Psoas muscle (tissue), 8 donors: ENCODE measurements at places on chromosomes 5 and 9. TPM values are rescaled to one million over a fixed set of nuclear protein-coding genes. Genes with fewer than 3 reads are reported as not detected.

- DNase-seq: no peak
Measured at GRCh38 chr5:66739021-66739420, 142.8 kb downstream of the MAST4 start.

NRARP gene
- polyA plus RNA-seq: 1.4 TPM

- no peak for DNase-seq
Measured at GRCh38 chr9:98208635-98209034, 16.2 kb upstream of the CORO2A start.

IL5 gene
- not detected for polyA plus RNA-seq

GRCh38 chr5:157965989-157966388 is 107.0 kb upstream of the CLINT1 start:
- no peak for DNase-seq

DNA sequence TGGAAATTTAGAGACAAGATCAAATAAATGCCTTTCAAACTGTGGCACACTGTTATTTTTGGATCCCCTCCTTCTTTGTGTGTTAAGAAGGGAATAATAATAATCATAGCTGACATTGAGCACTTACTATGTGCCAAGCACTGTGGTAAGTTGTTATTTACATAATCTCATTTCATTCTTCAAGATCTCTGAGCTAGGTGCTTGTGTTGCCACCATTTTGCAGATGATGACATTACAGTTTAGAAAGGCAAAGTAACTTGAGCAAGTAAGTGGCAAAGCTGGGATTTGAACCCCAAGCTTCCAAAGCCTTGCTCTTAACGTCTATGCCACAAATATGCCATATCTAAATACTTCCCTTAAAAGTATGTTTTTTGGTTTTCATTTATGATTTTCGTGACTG is 121.8 kb upstream of the TMEM161B start:
- DNase-seq: no peak

- DNase-seq: no peak
Measured at GRCh38 chr5:123209502-123210027, 120.5 kb downstream of the PRDM6 start.

DNA sequence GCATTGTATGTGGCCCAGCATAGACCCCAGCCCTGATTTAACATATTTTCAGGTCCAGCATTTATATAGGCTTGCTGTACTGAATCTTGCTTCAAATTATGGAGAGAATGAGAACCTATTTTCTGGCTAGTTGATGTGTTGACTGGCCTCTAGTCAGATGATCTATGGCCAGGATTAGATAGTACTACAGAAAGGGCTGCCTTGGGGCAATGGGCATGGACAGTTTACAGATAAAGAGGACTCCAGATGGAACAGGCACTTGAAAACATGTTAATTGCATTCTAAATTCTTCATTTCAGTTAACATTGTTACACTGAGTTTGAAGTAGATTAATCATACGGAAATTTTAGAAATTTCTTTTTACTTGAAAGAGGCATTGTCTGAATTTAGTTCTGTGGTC is 61.5 kb downstream of the RAB14 start:
- DNase-seq: no peak

SLC28A3 gene
- not detected for polyA plus RNA-seq

- no peak for DNase-seq
Measured at GRCh38 chr5:6483880-6484382, 35.3 kb downstream of the UBE2QL1 start.

DNA sequence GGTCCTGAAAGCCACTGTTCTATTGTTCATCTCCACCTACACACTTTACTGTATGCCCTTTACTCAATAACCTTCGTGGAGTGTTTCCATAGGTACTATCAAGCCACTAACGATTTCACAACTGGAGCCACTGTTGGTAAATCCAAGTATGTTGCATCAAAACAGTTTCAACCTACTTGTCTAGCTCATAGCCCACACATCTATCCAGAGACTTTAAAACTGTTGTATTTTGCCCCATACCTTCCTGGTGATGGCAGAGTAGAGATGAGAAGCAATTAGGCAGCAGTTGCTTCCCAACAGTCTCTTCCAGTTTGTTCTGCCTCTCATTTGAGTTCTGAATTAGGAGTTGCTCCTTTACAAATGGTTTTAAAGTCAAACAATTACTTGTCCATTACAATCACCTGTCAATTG is 607 bp downstream of the FAXDC2 start:
- no peak for DNase-seq

DNA sequence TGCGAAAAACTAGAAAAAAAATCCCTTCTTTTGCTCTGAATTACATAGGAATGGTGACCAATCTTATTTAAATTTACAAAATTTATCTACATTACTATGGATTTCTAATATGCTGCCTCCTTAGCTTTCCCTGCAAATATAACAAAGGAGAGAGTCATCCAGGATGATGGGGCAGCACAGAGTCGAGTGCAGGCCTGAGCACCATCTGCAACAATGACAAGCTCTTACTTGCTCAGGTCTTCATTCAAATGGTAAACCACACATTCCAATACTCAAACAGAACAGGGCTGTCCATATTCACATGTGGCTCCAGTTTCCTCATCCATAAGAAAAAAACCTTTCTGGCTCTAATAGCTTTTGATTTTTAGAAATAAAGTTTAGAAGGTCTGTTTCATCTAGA is 33.5 kb upstream of the ZNF354B start:
- no peak for DNase-seq

- DNase-seq: no peak
Measured at GRCh38 chr5:158638396-158638795, 461.3 kb downstream of the EBF1 start.

ANKRD18A gene
- polyA plus RNA-seq: not detected

- no peak for DNase-seq
Measured at GRCh38 chr5:173310861-173311785, 17.1 kb downstream of the STC2 start.

DNA sequence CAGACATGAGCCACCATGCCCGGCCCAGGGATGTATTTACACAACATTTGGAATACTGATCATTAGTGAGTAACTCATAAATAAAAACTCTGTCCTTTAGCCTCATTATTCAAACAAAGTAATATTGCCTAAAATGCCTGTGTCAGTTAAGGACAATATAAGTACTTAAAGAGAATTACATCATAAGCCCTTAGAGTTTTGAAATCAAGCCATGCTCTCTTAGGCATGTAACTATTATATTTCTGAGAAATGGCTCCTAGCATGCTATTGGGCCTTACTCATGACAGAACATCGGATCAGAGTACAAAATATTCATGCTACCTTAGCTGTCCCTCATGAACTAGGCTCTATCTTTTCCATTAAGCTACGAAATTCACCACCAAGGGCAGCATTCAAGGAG is 309.3 kb downstream of the CHSY3 start:
- no peak for DNase-seq

DNA sequence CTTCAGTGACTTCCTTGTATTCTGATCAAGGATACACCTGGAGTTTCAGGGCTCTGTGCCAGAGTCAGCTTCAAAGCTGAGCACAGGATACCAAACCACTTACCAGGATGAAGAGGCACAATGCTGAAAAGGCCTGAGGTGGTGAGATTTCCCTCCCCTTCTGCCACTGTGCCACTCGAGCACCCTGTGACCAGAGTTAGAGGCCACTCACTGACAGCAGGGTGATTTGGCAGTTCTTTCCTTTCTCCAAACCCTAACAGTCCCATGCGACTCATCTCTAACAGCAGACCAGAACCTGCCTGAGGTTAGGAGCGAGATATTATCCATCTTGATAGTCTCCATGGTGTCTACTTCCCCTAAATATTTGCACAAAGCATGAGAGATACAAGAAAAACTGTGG is 1.8 kb downstream of the PLGRKT start:
- no peak for DNase-seq

DNA sequence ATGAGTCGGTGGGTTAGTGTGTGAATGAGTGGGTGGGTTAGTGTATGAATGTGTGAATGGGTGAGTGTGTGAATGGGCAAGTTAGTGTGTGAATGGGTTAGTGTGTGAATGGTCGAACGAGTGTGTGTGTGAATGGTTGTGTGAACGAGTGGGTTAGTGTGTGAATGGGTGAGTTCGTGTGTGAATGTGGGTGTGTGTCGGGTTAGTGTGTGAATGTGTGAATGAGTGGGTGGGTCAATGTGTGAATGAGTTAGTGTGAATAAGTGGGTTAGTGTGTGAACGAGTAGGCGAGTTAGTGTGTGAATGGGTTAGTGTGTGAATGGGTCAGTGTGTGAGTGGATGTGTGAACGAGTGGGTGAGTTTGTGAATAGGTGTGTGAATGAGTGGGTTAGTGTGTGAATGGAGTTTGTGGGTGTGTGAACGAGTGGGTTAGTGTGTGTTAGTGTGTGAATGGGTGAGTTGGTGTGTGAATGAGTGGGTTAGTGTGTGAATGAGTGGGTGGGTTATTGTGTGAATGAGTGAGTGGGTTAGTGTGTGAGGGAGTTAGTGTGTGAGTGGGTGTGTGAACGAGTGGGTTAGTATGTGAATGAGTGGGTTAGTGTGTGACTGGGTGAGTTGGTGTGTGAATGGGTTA is 38.8 kb downstream of the NKD2 start:
- no peak for DNase-seq

DNA sequence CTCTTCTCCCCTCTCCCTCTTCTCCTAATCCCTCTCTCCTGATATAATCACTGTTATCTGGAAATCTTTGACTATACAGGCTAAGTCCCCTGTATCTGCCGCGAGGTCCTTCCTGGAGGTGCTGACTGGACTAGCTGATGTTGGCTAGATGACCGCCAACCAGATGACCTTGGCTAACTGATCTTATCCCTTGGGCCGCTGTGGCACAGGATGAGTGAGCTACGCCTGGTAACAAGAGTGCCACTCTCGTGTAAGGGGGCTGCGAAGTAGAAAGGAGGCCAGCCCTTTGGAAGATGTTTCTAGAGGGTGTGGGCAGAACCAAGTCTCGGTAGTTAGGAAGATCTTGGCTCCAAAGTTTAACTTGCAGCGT is 345 bp upstream of the PRRC1 start:
- DNase-seq: no peak

SARDH gene
- 0.62 TPM for polyA plus RNA-seq

GRCh38 chr5:150357326-150358260 is at the start of gene TCOF1:
Gene TCOF1, plus strand, starts transcription at chr5:150357697. Its CDS starts 50 bp downstream, at chr5:150357747.
- peak; percentile 98 for DNase-seq

DNA sequence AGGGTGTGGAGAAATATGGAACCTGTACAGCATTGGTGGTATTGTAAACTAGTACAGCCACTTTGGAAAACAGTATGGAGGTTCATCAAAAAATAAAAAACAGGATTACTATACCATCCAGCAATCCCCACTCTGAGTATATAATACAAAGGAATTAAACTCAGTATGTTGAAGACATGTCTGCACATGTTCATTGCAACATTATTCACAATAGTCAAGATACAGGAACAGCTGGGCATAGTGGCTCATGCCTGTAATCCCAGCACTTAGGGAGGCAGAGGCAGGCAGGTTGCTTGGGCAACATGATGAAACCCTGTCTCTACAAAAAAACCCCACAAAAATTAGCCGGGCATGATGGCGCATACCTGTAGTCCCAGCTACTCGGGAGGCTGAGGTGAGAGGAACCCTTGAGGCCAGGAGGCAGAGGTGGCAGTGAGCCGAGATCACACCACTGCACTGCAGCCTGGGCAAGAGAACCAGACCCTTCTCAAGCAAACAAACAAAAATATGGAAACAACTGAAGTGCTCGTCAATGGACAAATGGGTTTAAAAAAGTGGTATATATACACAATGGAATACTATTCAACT is 63.6 kb downstream of the TMEM174 start:
- DNase-seq: no peak

DNA sequence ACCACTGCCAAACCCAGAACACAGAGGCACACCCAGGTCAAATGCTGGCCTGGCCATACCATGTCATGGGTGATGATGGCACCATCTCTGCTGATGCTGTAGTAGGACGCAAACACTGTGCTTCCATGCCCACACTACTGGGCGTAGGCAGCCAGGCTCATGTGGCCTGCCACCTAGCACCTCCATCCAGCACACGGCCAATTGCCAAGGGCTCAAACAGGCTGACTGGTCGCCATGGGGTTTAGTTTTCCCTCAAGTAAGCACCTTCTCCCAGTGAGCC is 39.4 kb downstream of the BICD2 start:
- no peak for DNase-seq

- DNase-seq: no peak
Measured at GRCh38 chr9:110015759-110016158, 192.2 kb downstream of the C9orf152 start.

DNA sequence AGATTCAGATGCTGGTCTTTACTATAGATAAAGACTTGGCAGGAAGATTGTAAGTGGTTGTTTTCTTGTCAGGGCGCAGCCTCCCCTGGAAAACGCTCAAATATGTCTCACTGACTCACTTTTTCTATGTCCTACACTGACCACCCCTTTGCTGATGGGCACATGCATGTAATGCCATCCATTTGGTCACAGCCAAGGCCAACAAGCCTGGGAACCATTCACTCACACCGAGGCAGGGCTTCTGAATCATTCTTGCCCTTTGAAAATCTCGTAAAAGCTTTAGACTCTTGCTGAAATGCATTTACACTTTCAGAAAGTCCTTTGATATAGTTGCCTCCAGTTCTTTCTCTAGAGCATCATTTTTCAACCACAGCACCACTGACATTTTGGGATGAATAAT is 249.4 kb downstream of the ACTL7B start:
- no peak for DNase-seq

GRCh38 chr9:98159790-98160189 is 32.6 kb downstream of the CORO2A start:
- DNase-seq: no peak

GRCh38 chr5:133952729-133953567 is 15.5 kb downstream of the C5orf15 start:
- DNase-seq: peak; percentile 70

GRCh38 chr9:121367306-121368137 is 2.5 kb downstream of the STOM start:
- no peak for DNase-seq

DMRT2 gene
- polyA plus RNA-seq: 2.7 TPM

TLX3 gene
- polyA plus RNA-seq: not detected

DNA sequence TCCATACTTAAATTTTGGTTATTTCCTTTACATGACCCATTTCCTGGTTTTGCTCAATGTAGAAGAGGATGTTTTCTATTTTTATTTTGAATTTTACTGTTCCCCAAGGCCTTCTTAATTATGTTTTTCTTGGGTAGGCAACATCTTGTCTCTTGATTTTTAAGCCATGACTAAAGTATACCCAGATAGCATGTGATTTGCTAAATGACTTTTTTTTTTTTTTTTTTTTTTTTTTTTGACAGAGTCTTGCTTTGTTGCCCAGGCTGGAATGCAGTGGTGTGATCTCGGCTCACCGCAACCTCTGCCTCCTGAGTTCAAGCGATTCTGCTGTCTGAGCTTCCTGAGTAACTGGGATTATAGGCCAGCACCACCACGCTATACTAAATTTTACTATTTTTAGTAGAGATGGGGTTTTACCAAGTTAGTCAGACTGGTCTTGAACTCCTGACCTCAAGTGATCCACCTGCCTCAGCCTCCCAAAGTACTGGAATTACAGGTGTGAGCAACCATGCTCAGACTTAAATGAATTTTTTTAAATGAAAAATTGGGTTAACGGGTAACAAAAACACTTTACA is 198.6 kb upstream of the DAB2 start:
- DNase-seq: no peak
